ENCODE measurements at places on chromosomes 12 and 14.

- no peak for DNase-seq
Measured at GRCh38 chr12:127558361-127558760, 708.6 kb upstream of the TMEM132C start.

- DNase-seq = no peak
Measured at GRCh38 chr12:19498099-19498498, 58.8 kb downstream of the AEBP2 start.

DNA sequence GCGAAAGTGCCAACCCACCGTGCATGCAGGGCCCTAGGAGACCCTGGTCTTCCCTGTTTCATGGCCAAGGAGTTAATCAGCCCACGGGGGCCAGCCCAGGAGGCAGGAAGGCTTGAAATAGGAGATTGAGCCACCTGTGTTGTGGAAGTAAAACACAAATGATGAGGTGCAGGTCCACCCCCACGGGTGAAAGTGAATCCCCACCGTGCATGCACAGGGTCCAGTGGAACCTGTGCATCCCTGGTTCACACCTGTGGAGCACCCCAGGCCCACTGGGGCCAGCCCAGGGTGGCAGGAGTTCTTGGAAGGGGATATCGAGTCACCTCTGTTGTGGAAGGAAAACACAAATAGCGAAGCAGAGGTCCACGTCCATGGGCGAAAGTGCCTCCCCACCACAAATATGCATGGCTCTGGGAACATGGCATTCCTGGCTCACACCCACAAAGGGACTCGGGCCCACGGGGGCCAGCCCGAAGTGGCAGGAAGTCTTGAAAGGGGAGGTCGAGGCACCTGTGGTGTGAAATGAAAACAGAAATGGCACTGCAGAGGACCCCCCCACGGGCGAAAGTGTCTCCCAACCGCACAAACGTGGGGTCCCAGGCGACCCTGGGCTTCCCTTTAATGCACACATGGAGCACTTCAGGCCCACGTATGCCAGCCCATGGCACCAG is 381.5 kb downstream of the ALG10 start:
- DNase-seq = no peak

DNA sequence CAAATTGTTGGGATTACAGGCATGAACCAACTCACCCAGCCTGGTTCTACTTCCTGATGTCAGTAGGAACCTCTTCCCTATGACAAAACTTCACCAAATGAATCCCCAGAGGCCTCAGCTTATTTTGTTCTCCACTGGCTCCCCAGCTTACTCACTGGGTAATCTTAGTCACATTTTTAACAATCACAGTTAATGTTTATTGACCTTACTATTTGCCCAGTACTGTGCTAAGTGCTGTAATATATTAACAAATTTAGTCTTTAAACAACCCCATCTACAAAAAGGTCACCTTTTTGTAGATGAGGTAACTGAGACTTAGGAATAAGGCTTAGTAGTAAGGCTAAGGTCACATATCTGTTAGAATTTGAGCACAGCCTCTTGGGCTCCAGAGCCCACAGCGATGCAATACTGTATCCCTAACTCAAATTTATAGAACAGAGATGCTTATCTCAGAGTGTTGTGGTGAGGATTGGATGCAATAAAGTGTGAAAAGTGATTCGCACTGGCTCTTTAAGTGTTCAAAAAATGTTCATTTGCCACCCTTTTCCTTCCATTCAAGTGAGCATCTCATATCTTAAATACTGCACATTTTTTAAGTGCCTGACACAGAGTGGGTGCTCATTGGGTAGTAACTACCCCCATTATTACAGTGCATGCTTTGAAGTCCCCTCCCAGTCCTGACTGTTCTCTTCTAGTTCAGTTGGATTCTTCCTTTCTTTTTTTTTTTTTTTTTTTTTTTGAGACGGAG is 146.4 kb upstream of the ARHGAP5 start:
- no peak for DNase-seq

- no peak for DNase-seq
Measured at GRCh38 chr14:54481695-54482094, 7.1 kb downstream of the GMFB start.

- no peak for DNase-seq
Measured at GRCh38 chr12:53076461-53076860, 2.7 kb downstream of the SPRYD3 start.

GRCh38 chr14:91669867-91670266 is 62.0 kb downstream of the CATSPERB start:
- no peak for DNase-seq

DNA sequence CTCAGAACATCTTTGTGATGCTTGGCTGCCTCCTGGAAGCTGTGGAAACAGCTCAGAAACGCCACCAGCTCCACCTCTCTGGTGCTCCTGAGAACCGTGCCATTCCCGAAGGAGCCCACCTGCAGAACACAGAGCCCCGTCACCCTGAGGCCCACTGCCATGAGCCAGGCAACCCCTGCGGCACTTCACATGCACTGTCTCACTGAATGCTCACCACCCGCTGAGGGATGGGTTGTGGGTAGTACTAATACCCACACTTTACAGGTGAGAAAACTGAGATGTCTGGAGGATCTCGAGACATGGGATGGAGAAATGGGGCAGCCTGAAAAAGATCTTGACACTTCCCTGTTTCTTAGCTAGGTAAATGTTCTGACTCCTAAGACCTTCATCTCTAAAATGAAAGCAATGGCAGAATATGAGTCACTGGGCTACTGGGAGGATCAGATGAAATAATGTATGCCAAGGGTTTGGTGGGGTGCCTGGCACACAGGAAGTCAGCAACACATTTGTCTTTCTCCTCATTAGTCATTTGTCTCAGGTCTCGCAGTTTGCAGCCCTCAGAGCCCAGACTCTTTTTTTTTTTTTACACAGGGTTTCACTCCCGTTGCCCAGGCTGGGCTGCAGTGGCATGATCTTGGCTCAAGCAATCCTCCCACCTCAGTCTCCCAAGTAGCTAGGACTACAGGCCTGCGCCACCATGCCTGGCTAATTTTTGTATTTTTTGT is 5.3 kb downstream of the OASL start:
- DNase-seq = peak; percentile 55

- DNase-seq = no peak
Measured at GRCh38 chr12:14956024-14956891, 5.1 kb downstream of the ARHGDIB start.

- DNase-seq = no peak
Measured at GRCh38 chr14:68808696-68809480, 16.0 kb upstream of the ZFP36L1 start.

GRCh38 chr12:108568338-108569154 is 6.2 kb downstream of the ISCU start:
- DNase-seq = peak; percentile 53

- no peak for DNase-seq
Measured at GRCh38 chr12:80277732-80278131, 166.3 kb upstream of the PTPRQ start.

DNA sequence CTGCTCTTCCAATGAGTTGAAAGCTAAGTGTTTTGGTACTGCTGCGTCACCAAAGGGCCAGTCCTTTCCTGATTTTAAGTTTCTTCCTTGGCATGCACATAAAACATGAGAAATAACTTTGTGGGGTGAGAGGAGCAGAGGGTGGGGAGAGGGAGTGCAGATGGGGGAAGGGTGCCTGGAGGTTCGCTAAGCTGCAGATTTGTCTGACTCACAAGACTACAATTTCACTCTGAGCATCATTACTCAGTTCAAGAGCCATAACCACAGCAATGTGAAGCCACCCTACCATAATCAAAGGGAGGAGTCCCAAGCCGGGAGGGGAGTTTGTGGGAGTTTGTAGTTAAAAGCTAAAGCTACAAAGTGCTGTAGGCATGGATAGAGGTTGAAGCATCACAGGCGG is 136.1 kb downstream of the ANO2 start:
- no peak for DNase-seq

DNA sequence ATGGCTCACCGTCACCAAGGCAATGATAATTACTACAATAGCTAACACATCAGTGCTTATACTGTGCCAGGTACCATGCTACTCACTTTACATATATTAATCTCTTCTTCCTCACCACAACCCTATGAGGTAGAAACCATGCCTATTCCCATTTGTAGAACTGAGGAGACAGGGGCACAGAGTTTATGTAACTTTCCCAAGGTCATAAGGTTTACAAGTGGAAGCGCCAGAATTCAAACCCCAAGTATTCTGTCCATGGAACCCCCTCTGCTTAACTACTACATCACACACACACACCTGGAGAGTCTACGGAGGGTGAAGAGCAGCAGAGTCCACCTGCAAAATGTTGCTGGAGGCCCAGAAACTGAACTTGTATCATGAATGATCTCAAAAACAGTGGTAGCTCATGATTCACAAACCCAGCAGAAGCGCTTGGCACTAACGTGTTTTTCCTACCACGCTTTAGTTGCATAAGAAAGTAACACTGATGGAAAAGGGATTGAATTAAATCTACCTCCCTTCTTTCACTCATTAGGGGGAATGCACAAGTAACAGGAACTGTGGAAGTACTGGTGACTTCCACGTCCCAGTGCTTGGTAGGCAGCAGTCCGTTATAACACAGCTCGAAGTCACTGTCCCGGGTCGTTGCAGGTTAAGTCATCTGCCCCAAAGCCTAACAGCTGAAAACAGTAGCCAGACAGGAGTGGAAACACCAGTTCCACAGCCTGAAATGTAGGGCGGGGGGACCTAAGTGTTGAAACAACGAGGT is 2.0 kb downstream of the ITPR2 start:
- DNase-seq = no peak

DNA sequence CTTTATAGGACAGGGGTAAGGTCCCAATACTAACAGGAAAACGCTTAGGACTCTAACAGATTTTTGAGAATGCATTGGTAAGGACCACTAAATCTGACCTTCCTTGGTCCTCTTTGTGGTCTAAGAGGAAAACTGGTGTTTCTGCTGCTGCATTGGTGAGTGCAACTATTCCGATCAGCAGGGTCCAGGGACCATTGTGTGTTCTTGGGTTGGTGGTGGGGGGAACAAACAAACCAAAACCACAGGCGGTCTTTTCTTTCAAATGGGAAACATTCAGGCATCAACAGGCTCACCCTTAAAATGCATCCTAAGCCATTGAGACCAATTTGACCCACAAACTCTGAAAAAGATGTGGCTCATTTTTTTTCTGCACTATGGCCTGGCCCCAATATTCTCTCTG is 20.7 kb downstream of the EPYC start:
- DNase-seq = no peak

- no peak for DNase-seq
Measured at GRCh38 chr12:92899386-92900001, 29.6 kb downstream of the EEA1 start.

- DNase-seq = no peak
Measured at GRCh38 chr12:89472508-89472907, 52.1 kb downstream of the GALNT4 start.

DNA sequence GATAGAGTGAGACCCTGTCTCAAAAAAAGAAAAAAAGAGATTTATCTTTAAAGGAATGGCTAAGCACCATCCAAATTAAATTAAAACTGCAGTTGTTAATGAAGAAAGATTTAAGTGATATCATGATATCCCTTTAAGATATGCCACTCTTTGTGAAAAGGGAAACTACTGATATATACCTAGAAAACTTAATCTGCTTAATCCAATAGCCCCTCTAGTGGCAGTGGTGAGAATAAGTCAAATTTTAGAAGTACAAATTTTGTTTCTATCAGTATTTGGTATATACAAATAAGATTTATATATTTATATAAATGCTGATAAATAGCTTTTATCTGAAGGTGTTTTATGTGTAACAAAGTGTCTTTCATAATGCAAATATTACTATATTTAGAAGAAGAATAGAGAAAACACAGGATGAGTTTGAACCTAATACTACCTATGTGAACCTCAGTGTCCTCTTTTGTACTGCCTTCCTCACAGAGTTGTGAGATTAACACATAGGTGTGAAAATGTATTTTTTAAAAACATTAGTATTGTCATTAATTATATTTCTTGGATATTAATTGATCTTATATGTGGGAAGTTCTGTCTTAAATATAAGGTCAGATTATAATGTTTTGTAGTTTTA is 51.4 kb upstream of the GARIN2 start:
- DNase-seq = no peak

DNA sequence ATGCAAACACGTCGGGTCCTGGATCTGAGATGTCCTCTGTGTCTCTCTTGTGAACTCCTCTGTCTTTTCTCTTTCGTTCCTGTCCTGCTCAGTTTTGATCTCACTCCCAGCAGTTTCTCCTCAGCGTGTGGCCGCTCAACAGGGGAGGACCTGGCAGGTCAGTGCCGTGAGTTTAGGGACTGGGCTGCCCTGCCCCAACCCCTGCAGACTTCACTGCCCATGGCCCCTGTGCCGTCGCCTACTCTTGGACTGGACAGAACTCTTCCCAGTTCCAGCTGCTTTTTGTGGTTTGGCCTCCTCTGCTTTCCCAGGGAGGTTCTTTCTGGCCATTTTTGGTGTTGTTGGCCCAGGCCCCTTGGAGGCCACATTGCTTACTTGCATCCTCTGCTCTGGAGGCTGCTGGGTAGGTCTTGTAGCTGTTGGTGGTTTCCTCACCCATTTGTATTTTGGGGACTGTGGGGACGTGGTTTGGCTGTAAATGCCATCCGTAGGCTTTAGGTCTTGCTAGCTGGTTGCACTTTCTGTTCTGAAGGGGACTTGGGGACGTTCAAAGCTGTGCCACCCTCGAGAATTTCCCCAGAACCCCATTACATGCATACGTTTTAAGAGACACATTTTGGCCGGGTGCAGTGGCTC is 20.0 kb upstream of the DNAH10 start:
- DNase-seq = no peak

DNA sequence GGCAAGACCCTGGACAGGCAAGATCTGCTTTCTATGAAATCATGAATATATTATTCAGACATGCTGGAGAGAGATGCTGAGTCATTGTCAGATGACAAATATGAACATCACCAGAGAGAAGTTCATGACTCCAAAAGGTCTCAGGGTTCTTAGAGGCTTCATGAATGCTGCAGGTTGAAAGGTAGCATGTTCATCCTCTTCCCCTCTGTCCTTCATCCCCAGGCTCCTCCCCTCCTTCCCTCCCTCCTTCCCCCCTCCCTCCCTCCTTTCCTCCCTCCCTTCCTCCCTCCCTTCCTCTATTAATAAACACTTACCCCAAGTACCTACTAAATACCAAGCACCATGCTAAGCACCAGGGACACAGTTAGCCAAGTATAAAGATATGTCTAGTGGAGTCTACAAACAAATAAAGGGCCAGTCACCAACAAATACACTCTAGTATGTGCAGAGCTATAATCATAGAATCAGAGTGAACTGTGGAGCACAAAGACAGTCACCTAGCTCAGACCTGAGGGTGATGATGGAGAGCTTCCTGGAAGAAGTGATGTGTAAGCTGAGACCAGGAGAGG is 46.2 kb downstream of the RPH3A start:
- no peak for DNase-seq

DNA sequence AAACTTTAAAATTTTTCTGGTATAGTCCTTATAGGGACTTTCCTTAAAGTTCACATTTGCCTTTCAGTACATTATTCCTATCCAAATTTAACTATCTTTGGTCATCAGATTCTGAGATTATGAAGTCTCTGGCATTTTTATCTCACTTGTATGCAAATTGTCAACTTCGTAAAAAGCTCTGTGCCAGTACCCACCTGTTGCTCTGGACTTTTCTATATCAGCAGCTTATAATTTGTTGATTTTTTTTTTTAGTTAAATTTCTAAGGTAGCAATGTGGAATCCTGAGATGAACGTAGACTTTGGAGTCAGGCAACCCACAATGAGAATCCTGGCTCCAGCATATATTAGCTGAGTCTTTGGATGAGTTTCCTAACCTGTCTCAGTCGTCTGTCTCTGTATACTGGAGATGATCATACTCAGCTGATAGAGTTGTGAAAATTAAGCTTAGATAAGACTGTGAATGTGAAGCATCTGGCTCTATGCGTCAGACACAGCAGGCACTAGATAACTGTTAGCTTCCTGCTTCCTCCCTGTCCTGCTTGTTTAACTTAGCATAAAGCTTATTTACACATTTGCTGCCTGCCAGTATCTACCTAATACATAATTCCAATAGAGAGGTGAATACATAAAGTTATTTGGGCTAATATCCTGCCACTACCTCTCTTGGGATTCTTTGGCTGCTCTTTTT is 59.8 kb downstream of the MARK3 start:
- no peak for DNase-seq
